ENCODE measurements at places on chromosomes 16 and 17.

GRCh38 chr16:1450218-1450617, 5.9 kb upstream of the CCDC154 start:
- DNase-seq, result no peak

DNA sequence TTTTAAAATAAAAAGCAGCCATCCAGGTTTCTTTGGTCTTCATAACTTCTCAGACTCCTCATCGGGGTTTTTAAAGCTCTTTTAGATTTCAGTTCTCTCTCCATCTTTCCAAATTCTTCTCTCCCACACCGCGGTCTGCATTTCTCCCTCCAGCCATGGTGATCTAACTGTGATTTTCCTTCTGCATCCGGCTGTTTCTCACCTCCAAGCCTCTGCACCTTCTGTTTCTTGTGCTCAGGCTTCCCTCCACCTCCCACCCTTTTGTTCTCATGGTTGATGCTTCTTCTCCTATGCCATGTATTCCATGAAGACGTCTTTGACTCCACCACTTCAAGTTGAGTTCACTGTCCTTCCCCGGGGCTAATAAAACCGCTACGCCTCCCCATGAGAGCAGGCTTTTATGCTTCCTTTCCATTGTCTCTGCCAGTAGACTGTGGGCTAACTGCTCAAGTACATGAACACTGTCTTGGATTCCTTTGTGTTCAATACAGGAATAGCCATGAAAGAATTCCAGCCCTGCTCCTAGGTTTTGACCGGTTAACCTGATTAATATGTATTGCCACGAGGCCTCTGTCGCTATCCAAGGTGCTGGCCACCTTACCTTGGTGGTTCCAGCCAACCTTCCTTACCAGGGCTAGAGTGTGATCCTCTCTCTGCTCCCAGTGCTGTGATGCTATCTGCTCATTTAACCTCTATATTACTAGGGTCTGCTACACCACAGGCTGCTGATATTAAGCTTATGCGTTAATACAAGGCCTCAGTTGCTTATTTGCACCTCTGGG, 625.1 kb downstream of the HS3ST4 start:
- DNase-seq, result no peak

- peak; percentile 99 for DNase-seq
Observed at GRCh38 chr17:2172077-2172851, 117.4 kb downstream of the HIC1 start.

- DNase-seq, result no peak
Observed at GRCh38 chr17:53475002-53475401, 347.7 kb upstream of the KIF2B start.

DNA sequence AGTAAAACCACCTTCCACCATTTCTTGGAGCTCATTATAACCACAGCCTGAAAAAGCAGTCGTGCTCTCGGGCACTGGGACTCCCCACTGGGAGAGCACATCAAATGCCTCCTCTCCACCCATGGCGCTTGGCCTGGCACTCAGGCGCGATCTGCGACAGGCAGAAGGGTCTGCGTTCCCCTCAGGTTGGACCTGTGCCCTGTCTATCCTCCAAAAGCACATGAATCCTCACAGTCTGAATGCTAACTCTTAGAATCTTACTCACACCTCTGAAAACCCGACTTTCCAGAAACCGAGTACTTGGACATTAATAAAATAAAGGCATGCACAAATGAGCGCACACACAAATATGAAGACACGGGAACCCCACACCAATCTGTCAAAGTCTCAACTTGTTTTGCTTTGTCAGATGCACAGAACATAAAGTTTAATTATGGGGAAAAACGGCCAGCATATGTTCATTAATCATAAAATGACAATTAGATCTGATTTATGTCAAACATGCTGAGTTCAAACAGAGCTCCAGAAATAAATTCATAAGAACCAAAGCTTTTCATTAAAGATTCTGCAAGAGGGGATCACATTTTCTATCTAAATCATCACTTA, 20.5 kb upstream of the FAAP100 start:
- DNase-seq, result no peak

DNA sequence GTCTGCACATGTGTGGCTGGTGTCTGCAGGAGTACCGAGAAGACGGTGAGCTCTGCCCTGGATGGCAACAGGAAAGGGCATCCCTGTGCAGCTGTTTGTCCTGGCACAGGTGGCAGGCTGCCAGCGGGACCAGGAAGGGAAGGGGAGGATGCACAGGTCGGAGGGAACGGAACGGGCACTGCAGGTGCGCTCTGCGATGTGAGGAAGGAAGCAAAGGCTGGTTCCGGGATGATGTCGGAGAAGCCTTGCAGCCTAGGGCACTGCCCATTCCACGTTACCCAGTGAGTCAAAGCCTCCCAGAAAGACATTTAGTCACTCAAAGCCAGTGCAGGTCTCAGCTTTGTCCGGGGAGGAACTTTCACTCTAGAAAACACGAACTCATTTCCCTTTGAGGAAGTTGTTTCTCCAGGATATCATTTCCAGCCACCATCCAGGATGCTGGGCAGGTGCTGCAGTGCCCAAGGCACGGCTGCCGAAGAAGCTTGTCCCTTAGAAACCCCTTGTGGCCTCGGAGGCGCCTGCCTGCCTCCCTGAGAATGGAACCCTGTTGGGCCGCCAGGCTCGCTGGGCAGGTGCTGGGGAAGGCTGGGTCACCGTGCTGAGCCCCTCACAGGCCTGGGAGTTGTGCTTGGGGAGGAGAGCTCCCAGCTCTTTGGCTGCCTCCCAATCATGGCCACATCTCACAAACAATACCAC, 4.5 kb upstream of the TMEM235 start:
- no peak for DNase-seq

DNA sequence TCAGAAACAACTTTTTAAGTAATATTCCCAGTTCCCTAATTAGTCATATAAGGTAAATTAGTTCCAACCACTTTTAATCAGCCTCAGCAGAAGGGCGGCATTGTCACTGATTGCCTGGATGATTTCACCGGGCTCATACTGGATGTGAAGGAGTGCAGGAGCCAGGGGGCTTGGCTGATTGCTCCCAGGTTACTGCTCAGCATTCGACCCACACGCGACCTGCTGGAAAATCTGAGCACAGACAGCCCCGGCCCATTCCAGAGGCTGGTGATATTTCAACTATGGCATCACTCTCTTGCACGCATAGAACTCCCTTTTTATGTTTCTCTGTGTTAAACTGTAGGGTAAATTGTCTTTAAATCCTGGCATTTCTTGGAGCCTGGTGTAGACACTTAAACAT, 34.2 kb downstream of the CPPED1 start:
- DNase-seq, result peak; percentile 18

GRCh38 chr17:82876602-82877379, 37.0 kb upstream of the ZNF750 start:
- peak; percentile 89 for DNase-seq

GRCh38 chr16:62940569-62940968, 904.3 kb upstream of the CDH8 start:
- DNase-seq, result no peak

DNA sequence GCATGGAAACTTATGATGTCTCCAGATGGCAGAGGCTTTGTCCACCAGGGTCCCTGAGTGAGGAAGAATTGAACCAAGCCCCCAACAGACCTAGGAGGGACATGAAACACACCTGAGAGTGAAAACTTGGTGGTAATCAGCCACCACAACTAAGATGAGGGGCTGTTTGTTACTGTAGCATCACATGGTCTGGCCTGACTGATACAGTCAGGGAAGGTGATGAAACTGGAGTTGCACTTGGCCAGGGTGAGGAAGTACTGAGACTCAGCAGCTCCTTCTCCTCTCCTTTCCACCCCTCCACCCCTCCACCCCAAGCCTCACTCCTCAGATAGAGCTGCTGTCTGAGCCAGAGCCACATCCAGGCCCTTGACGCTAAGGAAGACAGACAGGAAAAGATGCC, 37.2 kb downstream of the C16orf82 start:
- DNase-seq, result no peak

DNA sequence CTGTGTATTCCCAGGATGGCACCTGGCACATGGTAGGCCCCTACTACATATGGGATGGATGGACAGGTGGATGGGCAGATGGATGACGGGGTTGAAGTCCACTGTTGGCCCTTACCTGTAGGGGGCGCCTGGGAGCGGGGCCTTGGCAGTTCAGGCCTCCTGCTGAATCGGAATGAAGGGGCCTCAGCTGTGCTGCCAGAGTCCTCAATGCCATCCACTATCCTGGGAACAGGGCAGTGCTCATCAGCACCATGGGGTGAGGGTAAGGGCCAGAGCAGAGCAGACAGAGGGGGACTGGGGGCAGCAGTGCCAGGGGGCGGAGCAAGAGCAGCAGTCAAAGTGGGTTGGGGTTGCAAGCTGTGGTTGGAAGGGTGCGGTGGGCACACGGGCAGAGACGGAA, 8.3 kb upstream of the RAB5C start:
- DNase-seq, result no peak

DNA sequence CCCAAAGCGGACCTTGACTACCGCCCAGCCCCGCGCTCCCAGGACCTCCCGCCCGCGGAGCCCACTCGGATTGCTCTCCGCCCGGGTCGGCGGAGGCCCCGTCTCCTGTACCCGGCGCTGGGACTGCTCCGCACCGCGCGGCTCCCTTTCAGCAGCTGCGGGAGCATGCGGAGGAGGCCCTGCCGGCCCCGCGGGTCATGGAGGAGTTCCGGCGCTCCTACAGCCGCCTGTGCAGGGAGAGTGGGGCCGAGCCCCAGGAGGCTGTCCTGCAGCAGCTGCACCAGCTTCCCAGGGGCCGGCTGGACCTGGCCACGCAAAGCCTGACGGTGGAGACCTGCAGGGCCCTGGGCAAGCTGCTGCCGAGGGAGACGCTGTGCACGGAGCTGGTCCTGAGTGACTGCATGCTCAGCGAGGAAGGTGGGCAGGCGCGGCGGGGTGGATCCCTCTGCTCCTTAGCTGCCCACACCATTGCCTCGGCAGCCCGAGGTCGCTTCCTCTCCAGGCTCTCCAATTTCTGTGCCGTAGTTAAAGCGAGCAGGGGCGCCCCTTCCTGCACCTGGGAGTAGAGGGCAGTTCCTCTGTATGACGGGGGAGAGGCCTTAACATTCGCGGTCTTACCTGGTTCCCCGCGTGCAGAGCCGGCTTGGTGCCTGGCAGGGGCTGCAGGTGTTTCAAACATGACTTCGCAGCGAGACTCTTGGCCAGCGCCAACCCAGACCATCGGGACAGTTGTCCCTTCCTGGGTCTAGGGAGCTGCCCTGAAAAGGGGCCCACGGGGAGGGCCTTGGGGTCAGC, 539 bp downstream of the LRRC45 start:
- peak; percentile 25 for DNase-seq

- DNase-seq, result no peak
Observed at GRCh38 chr17:43809121-43809520, 23.8 kb downstream of the MPP3 start.

DNA sequence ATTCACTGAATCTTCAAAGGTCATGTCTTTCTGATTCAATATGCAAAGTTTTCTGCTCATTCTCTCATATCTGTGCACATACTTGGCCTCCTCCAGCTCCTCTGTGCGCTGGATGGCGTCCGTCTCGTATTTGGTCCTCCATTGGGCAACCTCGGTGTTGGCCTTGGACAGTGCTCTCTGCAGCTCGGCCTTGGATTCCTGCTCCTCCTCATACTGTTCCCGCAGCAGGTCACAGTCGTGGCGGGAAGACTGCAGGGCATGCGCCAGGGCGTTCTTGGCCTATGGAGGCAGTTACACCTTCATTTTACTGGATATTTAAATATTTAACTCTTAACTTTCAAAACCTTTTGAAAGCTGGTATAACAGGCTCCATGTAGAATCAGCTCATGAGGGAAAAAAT, 8.2 kb upstream of the MYH1 start:
- no peak for DNase-seq

DNA sequence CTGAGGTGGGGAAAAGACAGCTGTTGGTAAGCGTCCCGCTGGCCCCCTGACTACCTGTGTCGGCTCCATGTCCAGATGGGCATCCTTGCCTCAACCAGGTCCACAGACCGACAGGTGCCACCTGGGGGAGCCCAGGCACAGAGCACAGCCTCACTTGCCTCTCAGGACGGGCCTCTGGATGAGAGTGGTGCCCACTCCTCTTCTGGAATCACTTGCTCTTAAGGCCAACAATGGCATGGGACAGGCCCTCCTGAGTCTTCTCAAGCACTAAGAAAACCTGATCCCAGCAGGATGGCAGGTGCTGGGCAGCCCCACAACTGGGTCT, 17.2 kb downstream of the SLC16A3 start:
- no peak for DNase-seq

DNA sequence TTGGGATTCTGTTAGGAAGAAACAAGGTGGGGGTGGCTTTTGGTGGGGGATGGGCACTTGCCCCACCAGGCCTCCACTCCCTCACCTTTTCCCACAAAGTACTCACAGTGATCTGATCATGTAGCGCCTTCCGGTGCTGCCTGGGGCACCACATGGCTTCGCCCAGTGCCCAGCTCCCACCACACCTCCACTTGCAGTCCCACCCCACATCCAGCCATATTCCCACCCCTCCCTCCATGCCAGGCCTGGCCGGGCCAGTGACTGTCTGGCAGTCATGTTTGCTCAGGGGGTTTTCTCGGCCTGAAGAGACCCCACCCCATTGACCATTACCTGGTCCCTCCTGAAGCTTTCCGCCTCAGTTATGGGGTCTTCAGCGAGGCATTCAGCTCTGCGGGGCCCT, 201.5 kb downstream of the SPECC1 start:
- DNase-seq, result no peak

- DNase-seq, result no peak
Observed at GRCh38 chr17:30809867-30810266, 14.6 kb downstream of the CRLF3 start.

- no peak for DNase-seq
Observed at GRCh38 chr17:67379251-67379630, 2.2 kb downstream of the PITPNC1 start.

- DNase-seq, result peak; percentile 64
Observed at GRCh38 chr16:27389272-27389961, 12.6 kb upstream of the IL21R start.

GRCh38 chr17:62160816-62161215, 95.7 kb upstream of the MED13 start:
- DNase-seq, result no peak

DNA sequence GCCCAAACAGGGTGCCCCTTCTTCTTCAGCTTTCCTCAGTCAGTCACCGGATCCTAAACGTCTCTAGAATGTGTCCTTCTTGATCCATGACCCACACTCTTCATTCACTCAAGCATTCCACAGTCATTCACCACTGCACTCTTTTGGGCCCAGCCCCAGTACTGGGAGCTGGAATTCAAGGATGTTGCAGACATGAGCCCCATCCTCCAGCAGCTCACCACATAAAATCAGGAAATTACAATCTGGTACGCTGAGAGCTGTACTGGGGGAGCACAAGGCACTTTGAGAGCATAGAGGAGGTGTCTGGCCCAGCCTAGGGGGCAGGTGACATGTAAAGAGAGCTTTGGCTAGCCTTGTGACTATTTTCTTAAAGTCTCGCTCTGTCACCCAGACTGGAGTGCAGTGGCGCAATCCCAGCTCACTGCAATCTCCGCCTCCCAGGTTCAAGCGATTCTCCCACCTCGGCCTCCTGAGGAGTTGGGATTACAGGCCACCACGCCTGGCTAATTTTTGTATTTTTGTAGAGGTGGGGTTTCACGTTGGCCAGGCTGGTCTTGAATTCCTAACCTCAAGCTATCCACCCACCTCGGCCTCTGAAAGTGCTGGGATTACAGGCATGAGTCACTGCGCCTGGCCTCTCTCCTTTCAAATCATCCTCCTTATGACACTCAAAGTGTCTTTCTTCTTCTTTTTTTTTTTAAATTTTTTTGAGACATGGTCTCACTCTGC, 18.7 kb downstream of the CES4A start:
- DNase-seq, result peak; percentile 60

Data from iris pigment epithelial cell (primary cell).